ENCODE measurements at places on chromosomes 2 and 18.

DNA sequence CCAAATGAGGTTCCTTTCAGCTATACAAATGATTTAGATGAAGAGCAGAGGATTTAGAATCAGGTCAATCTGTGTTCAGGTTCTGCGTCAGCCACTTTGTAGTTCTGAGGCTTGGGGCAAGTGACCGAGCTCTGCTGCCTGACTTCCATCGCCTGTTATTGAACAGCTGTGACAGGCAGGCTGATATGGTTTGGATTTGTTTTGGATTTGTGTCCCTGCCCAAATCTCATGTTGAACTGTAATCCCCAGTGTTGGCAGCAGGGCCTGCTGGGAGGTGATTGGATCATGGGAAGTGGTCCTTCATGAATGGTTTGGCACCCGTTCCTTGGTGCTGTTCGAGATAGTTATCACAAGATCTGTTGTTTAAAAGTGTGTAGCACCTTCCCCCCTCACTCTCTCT is 18.6 kb downstream of the TYMS start:
- no peak for DNase-seq

DNA sequence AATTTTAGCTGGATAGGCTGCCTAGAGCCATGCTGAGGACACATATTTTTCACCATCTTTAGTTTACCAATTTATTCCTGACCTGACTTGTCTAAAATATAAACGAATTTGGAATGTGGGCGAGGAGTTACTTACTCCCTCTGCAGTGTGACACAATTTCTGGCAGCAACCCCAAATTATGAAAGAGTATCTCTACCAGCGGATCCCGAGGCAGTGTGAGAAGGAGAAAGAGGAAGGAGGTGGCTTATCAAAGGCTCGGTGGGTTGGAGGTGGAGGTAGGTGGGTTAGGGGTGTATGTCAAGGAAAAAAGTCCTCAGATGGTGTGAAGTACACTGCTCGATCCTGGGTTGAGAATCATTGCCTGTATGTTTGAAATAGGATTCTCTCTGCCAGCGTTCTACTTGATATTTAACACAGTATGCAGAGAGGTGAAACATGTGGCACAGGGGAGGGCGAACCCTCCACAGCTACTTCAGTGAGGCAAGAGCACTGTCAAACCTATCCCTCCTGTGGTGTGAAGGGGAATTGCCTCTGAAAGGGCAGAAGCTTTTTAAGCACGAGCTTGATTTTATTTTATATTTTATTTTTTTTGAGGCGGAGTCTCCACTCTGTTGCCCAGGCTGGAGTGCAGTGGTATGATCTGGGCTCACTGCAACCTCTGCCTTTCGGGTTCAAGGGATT is 76.0 kb downstream of the RFTN2 start:
- peak; percentile 34 for DNase-seq

DNA sequence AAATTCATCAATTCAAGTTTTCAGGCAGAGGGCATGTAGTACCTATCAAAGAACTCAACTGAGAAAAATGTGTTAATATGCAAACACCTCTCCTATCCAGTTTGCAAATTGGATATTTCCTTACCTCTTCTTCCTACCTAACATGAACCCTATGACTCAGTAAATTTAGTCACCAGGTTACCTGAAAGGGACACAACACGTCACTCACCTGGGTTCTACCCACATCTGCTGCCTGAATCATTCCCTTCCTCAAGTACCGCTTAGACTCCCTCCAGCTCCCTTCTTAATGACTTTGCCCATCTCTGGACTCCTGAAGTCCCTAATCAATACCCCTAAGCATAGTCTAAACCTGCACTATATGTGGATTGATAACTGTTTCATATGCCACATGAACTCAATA is 10.4 kb downstream of the ANKRD44 start:
- DNase-seq = peak; percentile 66

GRCh38 chr18:25533218-25533617 is 181.3 kb upstream of the ZNF521 start:
- no peak for DNase-seq

- DNase-seq = no peak
These were observed 249.4 kb downstream of the GRB14 start for GRCh38 chr2:164371916-164372315.

DNA sequence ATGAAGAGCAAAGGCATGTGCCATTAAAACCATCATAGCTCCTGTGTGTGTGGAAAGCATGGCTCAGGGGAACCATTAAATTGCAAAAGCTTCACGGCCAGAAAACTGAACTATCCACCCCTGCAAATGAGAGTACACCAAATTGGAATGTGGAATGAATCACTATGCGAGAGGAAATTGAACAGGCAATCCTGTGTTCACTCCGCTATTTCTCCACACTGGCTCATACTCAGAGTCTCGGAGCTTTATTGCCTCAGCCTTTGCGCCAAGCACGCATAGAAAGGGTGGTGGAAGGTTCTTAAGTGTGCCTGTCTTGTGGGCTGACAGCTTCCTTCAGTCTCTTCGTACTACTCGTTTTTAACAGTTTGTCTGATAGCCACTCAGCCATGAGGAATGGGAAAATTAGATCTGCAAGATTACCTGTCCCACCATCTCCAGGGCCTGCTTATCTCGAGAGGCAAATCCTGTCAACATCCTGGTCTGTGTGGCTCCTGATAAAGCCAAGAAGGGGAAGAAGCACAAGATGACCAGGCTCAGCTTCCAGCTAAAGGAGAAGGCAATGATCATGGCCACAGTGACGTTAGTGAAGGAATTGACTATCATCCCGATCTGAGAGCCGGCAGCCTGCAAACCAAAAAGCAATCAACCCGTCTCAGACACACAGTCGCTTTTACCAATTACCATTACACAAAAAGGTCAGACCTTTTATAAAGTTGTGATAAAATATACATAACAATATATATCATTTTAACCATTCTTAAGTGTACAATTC is 34.9 kb downstream of the G6PC2 start:
- no peak for DNase-seq

DNA sequence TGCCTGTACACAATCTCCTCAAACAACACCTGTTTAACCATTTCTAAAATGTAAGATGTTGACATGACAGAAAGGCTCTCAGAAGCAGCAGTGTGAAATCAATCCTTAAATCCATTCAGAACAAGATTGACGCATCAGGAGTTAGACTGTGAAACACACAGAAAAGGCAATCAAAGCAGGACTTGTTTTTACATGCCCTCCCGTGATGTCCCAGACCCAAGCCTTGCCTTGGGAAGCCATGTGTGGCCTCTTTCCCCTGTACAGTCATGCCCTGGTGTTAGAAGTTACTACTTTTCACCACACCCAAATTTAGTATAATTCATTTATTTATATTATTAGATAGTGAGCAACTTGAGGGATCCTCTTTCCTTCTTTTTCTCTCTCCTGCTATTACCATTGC is 115.7 kb downstream of the NCKAP5 start:
- DNase-seq = no peak

GRCh38 chr18:7452331-7452730 is 114.8 kb upstream of the PTPRM start:
- DNase-seq = no peak

DNA sequence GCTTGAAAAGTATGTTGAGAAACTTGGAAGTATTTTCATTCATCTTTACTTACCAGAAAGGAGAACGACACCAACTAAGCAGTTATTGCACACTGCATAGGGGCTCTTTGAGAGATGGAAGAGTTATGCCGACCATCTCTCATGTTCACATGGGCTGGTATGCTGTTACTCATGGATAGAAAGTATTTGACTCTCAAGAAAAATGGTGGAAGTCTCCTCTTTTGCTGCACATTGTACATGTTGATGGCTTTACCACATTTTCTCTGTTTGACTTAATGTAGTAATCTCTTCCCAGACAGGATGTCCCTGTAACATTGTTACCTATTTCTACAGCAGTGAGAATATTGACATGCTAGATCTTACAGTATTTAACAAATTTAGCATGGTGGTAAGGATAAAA is 23.2 kb downstream of the CAB39 start:
- no peak for DNase-seq

GRCh38 chr2:219644801-219645480 is 17.5 kb downstream of the SLC4A3 start:
- no peak for DNase-seq

- no peak for DNase-seq
These were observed 59.9 kb upstream of the POU3F3 start for GRCh38 chr2:104793966-104794365.

- DNase-seq = no peak
These were observed 52.6 kb upstream of the KIDINS220 start for GRCh38 chr2:8889978-8890377.

DNA sequence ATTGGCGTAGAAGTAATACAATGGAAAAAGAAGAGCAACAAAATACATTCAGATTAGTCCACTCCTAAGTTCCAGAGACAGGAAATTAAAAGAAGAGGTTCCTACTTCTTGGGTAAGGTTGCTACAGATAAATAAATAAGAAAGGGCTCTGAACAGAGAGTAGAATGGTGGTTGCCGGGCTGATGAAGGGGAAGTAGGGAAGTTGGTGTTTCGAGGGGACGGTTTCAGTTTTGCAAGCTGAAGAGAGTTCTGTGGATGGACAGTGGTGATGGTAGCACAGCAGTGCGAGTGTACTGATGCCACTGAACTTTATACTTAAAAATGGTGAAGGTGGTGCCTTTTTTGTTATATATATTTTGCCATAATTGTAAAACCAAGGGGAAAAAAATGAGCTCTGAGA is 48.2 kb downstream of the CABYR start:
- DNase-seq = no peak

DNA sequence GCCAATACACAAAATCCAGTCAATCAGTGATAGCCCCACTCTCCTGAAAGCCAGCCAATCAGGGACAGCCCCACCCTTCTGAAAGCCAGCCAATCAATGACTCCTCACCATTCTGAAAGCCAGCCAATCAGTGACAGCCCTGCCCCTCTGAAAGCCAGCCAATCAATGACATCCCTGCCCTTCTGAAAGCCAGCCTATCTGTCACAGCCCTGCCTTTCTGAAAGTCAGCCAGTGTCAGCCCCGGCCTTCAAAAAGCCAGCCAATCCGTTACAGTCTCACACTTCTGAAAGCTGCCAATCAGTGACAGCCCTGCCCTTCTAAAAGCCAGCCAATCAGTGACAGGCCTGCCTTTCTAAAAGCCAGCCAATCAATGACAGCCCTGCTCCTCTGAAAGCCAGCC is 95.9 kb upstream of the HDAC4 start:
- no peak for DNase-seq

Data from CD4-positive, alpha-beta memory T cell (primary cell).